Ureter (tissue), 1 donor: ENCODE measurements at places on chromosomes 5 and 9. TPM values are rescaled to one million over a fixed set of nuclear protein-coding genes. Genes with fewer than 3 reads are reported as not detected.

The CCNJL gene
- total RNA-seq: 12.4 TPM

- no peak for DNase-seq
Observed at GRCh38 chr5:103425686-103426454, 136.7 kb downstream of the NUDT12 start.

DNA sequence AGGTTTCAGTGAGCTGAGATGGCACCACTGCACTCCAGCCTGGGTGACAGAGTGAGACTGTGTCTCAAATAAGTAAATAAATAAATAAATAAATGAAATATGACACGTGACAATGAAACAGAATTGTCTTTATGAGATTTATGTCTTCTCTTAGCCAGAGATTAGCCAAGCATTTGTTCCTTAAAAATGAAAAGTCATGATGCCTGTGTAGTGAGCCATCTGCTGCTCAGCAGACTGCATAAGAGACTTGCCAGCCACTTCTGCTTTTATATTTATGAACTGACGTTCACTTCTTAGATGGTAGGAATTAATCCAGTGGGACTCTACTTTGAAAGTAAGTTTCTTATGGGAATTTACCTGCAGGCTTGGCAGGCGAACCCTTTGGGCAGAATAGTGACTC, 227.4 kb downstream of the NR3C1 start:
- DNase-seq: no peak

- DNase-seq: peak; percentile 18
Observed at GRCh38 chr9:90909225-90909624, 107.6 kb downstream of the SYK start.

GRCh38 chr9:111601237-111602018, 2.0 kb upstream of the PTGR1 start:
- no peak for DNase-seq

GRCh38 chr9:133981589-133981957, 10.6 kb downstream of the VAV2 start:
- DNase-seq: no peak

- DNase-seq: peak; percentile 72
Observed at GRCh38 chr5:141850244-141850768, 27.9 kb downstream of the PCDH1 start.

DNA sequence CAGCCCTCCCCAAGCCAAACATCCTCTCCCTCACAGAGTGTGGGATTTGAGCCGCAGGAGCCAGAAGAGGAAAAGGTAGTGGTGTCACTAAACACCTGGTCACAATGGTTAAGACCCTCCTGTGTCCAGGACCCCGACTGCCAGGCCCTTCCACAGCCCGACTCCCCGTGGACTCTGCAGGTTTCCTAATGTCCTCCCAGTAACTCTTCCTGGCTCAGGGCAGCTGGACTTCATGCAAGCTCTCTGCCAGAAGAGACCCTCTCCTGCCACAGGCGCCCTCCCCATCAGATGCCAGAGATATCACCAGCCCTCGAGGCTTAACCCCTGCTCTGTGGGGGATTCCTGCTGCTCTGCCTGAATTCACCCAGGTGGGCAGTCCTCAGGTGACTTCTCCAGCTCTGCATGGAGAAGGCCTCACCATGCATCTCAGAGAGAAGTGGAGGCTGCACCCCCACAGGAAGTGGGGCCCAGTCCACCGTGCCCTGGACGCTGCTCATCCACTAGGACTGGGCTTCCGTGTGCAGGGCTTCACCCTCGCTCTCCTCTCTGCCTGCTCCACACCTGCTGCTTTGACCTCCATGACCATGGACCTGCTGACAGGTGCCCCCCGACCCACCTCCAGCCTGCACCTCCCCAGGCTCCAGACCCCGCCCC, 111.2 kb downstream of the ADAMTS2 start:
- no peak for DNase-seq

GRCh38 chr9:9122230-9122875, 1322.8 kb upstream of the DMAC1 start:
- no peak for DNase-seq

The ZSWIM6 gene
- total RNA-seq: 22.4 TPM

The PTGDS gene
- 111 TPM for total RNA-seq

DNA sequence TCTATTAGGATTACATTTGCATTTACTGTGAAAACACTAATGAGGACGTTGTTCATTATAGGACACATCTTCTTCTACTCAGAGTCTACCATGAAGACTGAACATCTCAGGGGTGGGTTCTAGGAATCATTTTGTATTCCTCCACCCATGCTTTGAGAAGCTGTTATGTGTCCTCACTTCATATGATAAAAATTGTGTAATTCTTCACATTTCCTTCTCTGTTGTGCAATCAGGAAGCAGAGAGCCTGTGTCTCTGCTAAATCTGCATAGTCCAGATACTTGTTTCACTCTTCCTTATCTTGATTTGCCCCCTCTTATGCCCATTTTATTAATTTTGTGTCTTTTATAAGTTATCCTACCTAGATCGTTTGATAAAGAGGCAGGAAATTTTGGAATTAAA, 97.8 kb upstream of the IQGAP2 start:
- DNase-seq: no peak

The SPINK1 gene
- 4,017 TPM for total RNA-seq

DNA sequence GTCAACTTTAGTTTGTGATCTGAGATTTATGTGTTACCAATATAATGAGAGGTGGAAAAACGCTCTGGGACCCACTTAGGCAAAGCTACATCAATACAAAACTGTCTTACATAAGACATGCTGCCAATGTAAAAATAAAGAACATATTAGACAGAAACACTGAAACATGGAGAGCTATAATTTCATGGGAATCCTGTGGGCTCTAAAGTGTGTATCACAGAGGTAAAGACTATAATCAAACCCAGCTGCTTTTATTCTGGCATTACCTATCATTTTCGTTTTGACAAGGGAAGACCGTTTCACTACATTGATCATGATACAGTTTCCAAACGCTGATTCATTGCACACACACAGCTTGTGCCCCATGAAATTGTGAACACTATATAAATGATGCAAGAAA, 400.5 kb upstream of the TUSC1 start:
- DNase-seq: no peak

GRCh38 chr5:36374266-36374862, 72.7 kb upstream of the RANBP3L start:
- peak; percentile 55 for DNase-seq

The RHOBTB3 gene
- 102 TPM for total RNA-seq

The CNTLN gene
- total RNA-seq: 10.6 TPM

GRCh38 chr9:128043467-128043868, 23.7 kb downstream of the NAIF1 start:
- no peak for DNase-seq

The HSDL2 gene
- 61.4 TPM for total RNA-seq

The MCTP1 gene
- 35.8 TPM for total RNA-seq

- DNase-seq: no peak
Observed at GRCh38 chr5:135234242-135234641, 164.8 kb downstream of the MACROH2A1 start.

DNA sequence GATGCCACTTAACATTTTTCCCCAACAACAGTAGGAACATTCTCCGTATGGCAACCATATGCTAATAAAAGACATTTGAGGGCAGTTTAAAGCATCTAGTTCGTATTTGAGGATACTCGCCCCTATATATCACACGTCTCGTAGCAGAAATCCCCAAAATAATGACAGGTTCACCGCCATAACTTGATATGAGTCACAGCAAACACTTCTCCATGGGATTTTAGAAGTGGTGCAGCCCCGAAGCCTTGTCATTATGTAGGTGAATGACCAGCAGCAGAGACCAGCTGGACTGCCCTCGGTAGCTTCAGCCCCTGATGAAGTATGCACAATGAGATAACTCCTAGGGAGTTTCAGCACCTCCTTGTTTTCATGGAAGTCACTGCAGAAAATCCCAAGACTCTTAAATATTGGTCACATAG, 2.0 kb downstream of the CTNND2 start:
- no peak for DNase-seq
